ENCODE measurements at places on chromosomes 16 and 17.

DNA sequence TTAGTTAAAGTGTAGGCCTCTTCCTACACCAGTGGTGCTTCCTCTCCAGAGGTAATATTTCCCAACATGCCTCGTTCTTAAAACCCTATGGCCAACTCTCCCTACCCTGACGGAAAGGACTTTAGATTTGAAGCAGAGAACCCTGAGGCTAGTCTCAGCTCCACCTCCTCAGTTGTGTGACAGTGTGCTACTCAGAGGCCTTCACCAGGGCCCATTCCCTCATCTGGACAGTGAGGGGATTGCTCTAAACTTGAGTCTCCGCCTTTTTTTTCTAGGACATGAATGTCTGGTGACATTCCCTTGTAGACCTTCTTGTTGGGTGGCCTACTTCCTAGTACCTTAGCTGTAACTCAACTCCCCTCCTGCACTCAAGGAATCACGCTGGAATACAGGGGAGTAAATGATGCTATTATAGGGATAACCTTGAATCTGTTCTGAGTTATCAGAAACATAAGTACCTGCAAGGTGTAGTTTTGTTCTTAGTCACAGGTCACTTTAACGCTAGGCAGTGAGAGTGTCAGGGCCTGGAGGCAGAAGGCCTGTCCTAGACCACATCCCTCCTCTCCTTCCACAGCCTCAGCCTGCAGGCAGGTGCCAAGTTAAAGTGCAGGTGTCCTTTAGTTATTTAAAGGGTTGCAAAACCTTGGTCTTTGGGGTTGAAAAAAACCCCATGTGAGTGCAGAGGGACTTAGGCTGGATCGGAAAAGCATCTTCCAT, 26.9 kb downstream of the LDHD start:
- DNase-seq, result no peak

- DNase-seq, result no peak
Observed at GRCh38 chr17:61000911-61001310, 323.3 kb downstream of the BCAS3 start.

GRCh38 chr17:1566505-1567199, 4.1 kb upstream of the PITPNA start:
- no peak for DNase-seq

DNA sequence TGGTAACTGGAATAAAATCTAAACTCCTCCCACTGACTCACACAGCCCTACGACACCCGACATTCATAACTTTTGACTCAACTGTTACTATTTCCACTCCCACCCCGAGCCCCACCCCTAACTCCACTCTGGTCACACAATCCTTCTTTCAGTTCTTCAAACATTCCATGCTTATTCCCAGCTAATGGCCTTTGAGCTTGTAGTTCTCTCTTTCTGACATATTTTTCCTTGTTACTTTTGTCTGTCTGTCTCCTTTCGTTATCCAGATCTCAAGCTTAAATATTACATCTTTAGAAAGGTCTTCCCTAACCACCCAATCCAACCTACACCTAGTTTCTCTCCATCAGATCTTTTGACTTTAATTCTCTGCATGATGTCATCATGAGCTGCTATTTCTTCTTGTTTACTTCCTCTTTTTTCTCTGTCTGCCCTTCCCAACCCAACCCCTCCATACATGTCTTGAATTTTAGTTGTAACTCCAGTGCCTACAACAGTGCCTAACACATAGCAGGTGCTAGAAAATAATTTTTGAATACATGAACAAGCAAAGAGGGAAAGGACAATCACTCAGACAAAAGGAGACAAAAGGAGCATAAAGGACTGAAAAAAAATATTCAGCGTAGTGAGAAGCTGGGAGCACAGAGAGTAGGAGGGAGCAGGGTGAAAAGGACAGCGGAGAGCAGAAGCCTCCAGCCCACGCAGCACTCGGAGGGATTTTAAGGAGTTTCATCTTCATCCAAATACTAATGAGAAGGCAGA, 65.2 kb upstream of the SMIM36 start:
- DNase-seq, result no peak

GRCh38 chr16:11208916-11209665, 46.9 kb downstream of the SOCS1 start:
- no peak for DNase-seq

DNA sequence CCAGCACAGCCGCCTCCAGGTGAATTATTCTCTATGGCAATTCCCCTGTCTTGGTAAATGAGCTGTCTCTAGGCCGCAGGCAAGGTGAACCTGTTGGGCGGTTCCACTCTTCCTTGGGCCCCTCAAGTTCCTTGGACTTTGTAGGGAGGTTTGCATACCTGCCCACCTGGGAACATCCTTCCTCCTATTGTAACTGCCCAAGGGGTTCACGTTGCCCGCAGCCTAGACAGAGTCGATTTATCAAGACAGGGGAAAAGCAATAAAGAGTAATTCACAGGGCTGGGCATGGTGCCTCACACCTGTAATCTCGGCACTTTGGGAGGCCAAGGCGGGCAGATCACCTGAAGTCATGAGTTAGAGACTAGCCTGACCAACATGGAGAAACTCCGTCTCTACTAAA, 122.5 kb downstream of the KCNJ18 start:
- no peak for DNase-seq

- DNase-seq, result no peak
Observed at GRCh38 chr17:9419932-9420453, 155.6 kb downstream of the STX8 start.

DNA sequence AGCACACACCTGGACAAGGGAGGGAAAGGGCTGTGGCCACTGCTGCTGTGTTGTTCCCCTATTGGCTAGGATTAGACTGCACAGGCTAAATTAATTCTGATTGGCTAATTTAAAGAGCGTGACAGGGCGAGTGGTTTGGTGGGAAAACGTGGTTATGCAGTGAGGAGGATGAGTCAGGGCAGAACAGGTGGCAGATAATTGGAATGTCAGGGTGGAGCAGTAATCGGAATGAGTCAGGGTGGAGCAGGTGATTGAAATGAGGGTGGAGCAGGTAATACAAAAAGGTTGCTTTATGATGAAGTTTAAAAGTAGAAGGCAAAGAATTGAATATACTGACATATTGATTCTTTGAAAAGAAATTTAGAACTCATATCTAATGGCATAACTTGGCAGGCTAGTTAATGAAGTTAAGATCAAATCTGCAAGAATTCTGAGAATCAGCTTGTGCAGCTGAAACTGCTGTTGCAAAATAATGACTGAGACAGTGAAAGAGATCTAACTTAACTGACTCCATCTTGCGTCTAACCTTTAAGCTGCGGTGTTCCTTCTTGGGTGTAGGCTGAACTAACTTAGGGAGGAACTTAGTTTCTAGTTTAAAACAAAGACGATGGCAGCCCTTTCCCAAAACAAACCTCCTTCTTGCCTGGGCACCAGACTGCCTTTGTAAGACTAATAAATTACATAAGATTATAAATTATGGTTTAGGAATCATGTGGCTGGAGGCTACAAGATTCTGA, 174.3 kb downstream of the UTP18 start:
- DNase-seq, result no peak

- DNase-seq, result no peak
Observed at GRCh38 chr16:30652005-30652296, 1.2 kb downstream of the PRR14 start.

GRCh38 chr16:88487920-88488851, 35.1 kb downstream of the ZFPM1 start:
- DNase-seq, result no peak

Measured in NCI-H1105 (cell line).